HEK293T (cell line): ENCODE measurements at places on chromosomes 7 and 10.

GRCh38 chr10:18719811-18720210 is 60.6 kb downstream of the ARL5B start:
- no peak for DNase-seq

- DNase-seq, result no peak
Measured at GRCh38 chr7:33601101-33601500, 304.2 kb upstream of the BMPER start.

DNA sequence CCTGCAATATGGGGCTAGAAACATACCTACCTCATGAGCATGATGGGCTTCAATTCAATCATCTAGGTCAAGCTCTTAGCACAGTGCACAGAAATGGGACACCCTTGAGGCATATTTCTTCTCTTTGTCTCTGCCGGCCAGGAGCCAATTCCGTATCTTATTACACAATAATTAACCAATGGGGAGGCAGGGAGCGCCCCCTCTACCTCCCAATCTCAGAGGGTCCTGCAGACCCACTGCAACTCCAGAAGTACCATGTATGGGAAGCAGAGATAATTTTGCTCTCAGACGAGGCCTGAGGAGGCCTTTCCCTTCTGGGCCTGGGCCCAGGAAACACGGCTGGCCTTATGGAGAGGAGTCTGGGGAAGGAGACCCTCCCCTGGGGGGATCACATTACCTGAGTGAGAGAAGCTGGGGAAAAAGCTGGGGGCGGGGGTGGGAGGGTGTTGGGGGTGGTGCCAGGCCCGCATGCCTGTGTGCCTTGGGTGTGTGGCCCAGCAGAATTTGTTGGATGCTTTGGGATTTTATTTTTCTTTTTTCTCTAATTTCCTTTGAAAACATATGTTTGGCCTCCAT is 155.5 kb downstream of the UBE2H start:
- DNase-seq, result no peak

GRCh38 chr7:158010961-158011693 is 576.5 kb downstream of the PTPRN2 start:
- DNase-seq, result no peak

DNA sequence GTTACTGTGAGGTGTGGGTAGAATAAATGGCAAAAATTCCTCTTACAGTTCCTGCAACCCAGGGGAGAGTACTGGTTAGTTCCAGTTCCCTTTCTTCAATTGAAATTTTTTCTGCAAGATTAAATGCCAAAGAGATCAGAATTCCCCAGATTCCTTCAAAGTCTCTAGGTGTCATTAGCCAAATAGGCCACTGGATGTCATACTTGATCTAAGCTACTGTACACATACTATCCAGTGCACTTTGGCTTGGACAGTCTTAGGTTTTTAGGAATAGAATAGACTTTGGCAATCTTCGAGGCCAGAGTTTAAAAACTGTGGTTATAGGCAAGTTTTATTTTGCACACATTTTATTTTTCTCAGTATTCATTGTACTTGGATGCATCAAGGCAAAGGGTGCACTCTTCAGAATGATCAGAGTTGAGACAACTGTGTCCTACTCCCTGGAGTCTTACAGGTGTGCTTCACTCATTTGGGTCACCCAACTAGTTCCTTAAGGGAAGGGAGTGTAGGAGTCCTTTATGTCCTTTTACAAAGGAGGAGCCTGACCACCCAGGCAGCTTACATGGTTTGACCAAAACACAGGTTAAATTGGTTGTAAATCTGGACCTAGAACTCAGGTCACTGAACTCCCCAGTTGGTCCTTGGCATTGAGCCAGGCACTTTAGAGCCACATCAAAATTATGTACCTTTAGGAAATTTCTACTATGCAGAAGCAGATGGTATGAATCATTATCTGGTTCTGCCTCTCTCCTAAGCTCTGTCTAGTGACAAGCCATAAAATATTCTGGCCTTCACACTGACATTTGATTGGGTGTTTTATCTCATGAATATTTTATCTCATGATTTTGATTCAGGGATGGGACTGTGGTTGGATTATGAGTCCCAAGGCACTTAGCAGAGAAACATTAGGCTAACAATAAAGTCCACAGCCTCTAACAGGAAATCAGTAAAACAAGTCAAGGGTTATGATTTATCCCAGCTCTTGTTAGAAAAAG is 49.5 kb downstream of the ASAH2B start:
- DNase-seq, result peak; percentile 55

DNA sequence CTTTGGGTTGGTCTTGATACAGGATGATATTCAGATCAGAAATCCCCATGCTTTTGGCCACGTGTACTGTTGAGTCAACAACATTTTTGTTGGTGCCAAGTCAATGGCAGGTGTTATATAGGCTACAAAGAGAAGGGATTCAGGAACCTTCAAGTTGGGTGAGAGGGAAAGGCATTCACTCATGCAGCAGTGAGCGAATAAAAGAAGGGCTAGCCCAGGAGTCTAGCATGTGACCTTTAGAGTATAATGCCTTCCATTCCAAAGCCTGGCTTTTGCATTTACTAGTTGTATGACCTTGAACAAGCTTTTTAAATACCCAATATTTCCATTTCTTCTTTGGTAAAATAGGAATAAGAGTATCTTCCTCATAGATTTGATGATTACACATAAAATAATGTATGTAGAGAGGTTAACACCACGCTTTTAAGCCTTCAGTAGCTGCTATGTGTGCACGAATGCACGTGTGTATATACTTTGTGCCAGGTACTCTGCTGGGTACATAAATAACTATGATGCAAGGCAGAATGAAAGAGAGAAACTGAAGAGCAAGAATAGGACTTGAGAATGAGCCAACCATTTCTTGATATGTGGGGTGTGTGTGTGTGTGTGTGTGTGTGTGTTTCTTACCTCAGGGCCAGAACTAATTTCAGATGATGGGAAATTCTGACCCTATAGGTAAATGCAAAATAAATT is 163.6 kb downstream of the PDE1C start:
- no peak for DNase-seq
